Kasumi-1 (cell line): ENCODE measurements at places on chromosomes 11 and 22.

- peak; percentile 68 for DNase-seq
These were observed 19.1 kb downstream of the RPL3 start for GRCh38 chr22:39300186-39300830.

GRCh38 chr11:69941546-69942332 is 122.5 kb upstream of the FGF3 start:
- no peak for DNase-seq

GRCh38 chr11:109945626-109946321 is 147.4 kb upstream of the ZC3H12C start:
- DNase-seq: no peak

GRCh38 chr22:48639896-48640748 is 1187.6 kb downstream of the BRD1 start:
- DNase-seq: no peak

GRCh38 chr11:17135916-17136683 is 58.6 kb upstream of the RPS13 start:
- DNase-seq: no peak

GRCh38 chr11:58674609-58675008 is 52.1 kb downstream of the CNTF start:
- no peak for DNase-seq

DNA sequence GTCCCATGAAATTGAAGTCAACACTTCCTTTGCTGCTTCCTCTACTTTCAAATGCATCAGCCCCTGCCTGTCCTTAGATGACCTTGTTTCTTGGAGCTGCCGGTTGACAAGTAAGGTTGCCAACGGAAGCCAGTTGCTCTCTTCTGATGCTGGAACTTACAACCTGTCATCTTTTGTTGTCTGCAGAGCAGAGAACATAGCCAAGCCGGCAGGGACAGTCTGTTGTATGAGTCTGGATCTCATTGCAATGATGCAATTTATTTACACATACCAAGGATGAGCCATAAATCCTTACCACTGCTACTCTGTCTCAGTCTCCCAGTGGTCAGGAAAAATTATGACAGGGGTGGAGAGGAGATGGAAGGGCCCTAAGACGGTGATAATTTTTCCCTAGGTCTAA is 151.4 kb downstream of the BLID start:
- no peak for DNase-seq

DNA sequence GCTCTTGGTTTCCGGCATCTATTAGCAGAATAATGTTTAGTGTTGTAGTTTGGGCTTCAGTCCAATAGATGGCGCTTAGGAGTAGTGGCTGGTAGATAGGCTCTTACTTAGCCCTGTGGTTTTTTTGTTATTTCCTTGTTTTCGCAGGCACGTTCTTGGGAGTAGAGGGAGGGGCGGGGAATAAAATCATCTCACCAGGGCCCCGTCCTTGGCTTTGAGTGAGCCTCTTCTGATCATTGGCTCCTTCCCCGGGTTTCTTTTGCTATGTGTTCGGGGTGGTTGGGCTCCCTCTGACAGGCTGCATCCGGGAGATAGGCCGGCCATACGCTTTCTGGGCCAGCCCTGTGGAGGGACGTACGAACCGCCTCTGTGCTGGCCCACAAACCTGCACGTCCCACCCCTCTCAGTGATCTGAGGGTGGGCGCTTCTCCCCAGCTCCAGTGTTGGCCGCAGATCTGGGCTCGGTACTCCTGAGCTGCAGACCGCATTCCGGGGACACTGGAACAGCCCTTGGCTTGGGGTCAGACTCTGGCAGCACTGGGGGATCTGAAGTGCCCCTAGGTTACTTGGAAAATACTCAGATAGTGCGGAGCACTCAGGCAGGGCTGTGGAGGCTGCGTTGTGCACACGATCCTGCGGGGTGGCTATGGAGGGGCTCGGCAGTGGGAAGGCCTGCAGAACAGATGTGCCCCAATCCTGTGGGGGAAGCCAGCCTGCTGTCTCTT is 217.0 kb downstream of the DYNC2H1 start:
- peak; percentile 90 for DNase-seq

- no peak for DNase-seq
These were observed 4.0 kb downstream of the PHOX2A start for GRCh38 chr11:72239849-72240460.
